ENCODE measurements at places on chromosomes 4 and X.

- peak; percentile 30 for DNase-seq
Measured at GRCh38 chr4:156294577-156294976, 340.9 kb upstream of the CTSO start.

- no peak for DNase-seq
Measured at GRCh38 chr4:78057135-78057599, at the start of gene FRAS1. FRAS1 (plus strand) TSS chr4:78057323; CDS start chr4:78058010, 687 bp downstream.

GRCh38 chrX:93422693-93423092 lies 250.7 kb downstream of the NAP1L3 start:
- DNase-seq, result peak; percentile 3

DNA sequence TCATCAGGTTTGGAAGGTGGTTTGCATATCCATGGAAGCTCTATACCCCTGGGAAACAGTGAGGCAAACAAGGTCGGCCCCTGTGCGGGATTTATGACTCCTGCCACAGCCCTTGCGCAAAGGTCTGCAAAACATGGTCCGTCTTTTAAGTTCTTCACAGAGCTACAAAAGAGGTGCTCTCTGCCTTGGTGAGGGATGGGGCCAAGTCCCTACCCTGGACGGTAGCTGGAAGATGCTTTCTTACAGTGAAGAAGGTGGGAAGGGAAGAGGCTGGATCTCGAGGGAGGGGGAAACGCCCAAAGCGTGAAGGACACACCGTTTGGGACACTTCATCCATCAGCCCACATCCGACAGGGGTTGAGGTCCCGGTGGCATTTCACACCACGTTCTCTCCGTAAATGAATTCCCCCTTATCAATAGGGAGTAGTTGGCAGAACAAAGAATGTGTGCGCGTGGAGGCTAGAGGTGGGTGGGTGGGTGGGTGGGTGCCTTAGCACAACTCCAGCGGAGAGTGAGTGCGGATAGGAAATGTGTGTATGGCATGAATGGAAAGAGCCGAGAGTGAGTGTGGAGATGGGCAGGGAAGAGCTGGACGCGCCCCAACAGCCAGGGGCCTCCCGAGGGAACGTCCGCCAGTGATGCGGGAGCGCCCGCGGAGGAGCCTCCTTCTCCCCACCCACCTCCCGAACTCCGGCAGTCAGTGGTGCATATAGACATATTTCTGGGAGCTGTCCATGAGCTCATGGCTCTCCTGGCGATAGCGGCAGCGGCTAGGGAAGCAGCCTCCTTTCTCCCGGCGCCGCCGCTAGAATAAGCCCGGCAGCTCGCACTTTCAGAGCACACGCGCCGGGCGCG lies 68.3 kb downstream of the LARP7 start:
- DNase-seq, result no peak

DNA sequence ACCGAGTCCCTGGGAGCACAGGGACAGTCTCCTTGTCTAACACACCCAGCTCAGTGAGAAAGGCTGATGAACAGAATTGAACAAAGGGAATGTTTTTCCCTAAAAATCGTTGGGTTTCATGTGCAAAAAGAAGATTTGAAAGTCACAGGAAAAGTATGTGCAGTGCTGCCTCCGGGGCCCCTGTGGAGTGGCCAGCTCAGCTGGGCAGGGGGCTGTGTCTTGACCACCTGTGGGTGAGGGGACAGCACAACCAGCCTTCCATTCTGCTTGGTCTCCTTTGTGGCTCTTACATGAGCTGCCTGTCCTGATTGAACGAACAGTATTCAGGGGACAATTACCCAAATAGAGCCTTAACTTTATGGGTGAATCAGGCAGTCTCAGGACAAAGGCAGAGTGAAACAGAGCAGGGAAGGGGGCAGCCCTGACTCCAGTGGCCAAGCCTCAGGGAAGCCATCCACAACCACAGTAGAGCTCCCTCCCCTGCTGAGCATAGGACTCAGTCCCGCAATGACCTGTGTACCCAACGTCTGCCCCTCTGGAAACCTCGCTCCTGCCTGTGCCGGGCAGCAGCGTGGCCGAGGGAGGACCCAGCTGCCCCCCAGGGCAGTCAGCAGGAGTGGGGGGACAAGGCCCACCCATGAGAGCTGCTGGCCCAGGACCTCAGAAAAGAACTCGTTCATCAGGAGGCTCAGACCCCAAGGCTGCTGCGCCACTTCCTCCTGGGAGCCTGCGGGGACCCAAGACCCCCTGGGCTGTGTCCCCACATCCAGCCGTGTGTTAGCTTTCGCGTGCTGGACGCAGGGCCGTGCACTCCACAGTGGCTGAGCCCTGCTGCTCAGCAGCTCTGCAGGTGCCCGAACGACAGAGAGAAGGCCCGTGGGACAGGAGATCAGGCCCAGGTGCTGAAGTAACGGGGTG lies 59.6 kb upstream of the MXD4 start:
- no peak for DNase-seq

DNA sequence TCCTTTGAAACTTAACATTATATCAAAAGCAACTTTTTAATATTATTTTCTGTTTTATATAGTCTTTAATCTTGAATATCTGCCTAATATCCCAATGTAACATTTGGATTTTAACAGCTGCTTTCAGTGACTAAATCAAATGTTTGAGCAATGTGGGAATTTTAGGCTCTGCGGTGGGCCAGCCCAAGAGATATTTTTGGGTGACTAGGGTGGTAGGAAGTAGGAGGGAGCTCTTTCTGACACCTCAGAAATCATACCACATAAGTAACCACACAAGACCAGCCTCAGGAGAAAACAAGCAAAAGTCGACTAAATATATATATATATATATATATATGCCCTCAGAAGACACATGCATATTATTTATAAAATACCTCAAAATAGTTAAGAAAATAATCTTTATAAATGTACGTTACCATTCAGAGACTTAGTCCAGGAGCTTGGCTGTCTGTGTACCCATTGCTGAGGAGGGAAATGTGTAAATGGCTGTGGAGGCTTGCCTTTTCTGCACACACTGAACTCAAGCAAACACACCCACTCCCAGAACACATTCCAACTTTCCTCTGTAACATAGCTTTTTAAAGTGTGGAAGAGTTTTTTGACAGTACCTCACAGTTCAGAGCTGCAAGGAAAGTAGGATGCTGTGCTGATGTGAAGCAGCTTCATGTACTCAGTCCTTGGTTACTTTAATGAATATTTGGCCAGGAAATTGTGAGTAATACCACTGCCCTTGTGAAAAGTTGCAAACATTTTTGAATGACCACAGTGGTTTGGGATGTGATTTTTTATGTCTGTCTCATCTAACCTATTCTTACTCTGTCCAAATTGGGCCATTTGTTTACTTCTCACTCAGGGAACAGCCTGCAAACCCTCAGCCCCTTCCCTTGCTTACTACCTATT lies at the start of gene RTL3:
RTL3 (minus strand) TSS at position 484 of the 900 bp plus-strand sequence. CDS start 908 bp downstream, outside the sequence.
- no peak for DNase-seq

- DNase-seq, result no peak
Measured at GRCh38 chr4:125388613-125389012, 73.9 kb downstream of the FAT4 start.

DNA sequence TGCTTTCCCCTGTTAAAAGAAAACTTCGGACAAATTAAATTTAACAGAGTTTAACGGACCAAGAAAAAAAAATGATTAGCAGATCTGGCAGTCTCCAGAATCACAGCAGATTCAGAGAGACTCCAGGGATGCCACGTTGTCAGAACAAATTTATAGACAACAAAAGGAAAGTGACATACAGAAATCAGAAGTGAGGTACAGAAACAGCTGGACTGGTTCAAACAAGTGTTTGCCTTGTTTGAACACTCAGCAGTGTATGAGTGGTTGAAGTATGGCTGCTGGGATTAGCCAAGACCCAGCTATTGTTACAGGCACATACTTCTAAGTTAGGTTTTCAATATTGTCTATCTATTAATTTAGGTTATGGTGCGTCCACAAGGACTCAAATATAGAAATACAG lies 19.1 kb downstream of the PIR start:
- DNase-seq, result no peak

DNA sequence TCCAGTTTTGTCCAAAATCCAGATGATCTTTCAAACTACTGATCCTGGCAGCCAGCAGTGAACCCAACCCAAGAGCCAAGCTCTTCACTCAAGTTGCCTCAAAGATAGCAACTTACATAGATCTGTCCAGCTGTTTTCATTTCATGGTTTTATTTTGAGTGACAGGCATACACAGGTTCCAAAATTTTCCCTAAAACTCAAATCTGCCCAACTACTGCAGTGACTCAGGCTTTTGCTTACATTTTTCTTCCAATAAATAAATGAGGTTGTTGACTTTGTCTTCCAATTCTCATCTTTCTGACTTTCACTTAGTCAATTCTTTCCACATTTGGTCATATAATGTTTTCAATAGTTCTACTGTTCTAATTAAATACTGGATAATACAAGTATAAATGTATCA lies 158.8 kb downstream of the TECRL start:
- DNase-seq, result no peak

DNA sequence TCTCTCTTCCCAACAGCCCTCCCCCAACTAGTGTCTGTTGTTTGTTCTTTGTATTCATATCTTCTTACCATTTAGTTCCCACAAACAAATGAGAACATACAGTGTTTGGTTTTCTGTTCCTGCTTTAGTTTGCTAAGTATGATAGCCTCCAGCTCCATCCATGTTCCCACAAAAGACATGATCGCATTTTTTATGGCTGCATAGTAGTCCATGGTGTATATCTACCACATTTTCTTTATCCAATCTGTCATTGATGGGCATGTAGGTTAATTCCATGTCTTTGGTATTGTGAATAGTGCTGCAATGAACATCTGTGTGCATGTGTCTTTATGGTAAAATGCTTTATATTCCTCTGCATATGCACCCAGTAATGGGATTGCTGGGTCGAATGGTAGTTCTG lies 283.9 kb upstream of the FGF13 start:
- DNase-seq, result no peak

- DNase-seq, result no peak
Measured at GRCh38 chr4:52059372-52059771, 8.3 kb downstream of the SPATA18 start.

GRCh38 chrX:50704360-50704759 lies 109.6 kb downstream of the SHROOM4 start:
- DNase-seq, result no peak

GRCh38 chr4:89514811-89515210 lies 207.2 kb upstream of the GPRIN3 start:
- no peak for DNase-seq

DNA sequence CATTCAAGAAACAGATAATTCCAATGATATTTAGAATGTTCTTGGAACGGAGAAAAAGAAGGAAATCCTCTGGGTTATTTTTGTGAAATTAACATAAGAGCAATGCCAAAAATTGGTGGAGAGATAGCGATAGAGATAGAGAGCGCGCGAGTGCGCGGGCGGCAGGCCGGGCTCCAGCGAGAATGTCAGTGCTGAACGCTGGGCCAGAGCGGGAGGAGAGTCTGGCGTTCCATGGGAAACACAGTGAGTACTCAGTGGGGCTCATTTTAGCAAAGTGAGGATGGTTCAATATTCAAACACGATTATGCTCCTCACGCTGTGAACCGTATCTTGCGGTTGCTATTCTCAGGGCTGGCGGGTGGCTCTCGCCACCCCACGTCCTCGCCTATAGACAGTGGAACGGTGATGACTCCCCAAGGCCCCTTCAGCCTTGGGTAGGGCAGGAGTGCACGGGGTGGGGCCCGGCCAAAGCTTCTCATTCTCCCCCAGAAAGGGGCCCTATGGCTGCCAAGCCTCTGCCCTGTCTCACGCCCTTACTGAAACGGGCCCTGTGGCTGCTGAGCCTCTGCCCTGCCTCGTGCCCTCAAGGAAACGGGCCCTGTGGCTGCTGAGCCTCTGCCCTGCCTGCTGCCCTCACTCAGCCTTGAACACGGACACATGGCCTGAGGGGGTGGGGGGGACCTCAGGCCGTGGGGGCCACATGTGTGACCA lies 16.9 kb downstream of the CPLX1 start:
- DNase-seq, result no peak

DNA sequence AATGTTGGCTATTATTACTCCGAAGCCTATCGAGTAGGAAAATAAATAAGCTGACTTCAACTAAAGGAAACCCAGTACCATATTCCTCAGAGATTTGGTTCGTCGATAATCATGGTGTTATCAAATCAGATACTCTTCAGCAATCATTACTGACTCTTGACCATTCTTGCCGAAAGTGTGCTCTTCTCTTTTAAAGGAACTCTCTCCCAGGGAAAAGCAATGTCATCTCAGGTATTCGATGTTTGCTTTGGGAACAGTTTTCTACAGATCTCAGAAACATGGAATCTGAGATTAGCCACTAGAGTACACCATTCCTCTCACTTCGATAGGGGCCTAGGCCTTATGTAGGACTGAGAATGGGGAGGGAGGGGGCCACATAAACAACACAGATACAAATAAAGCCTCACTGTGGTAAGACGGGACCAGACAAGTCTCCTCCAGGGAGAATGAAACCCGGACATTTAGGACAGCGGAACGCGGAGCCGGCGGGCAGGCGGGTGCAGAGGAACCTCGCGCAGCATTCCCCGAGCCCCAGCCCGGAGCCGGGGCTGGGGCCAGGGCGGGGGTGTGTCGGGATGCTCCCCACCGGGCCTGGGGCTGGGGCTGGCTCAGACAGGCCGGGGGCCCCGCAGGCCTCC lies 581 bp downstream of the DNAJB14 start:
- DNase-seq, result no peak

- DNase-seq, result no peak
Measured at GRCh38 chrX:53768451-53768850, 81.9 kb upstream of the HUWE1 start.

DNA sequence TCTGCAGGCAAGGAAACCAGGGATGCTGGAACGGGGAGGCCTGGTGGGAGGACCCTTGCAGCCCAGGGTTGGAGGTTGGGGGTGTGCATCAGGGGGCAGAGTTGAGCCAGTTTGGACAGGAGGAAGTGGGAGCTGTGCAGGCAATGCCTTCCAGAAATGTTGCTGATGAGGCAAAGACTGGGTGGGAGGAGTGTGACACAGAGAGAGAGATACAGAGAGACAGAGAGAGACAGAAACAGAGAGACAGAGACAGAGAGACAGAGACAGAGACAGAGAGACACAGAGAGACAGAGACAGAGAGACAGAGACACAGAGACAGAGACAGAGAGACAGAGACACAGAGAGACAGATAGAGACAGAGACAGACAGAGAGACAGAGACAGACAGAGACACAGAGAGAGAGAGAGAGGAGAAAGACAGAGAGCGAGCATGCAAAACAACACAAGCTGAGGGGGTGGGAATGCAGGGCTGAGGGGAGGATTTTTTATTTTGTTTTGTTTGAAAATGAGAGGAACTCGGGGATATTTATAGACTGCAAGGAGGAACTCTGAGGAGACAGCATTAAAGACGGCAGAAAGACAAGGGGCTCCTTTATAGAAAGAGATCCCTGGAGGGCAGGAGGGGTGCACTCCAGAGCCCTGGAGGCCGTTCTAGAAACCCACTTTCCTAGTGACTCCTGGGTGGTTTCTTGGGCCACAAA lies 1.9 kb upstream of the HAUS3 start:
- DNase-seq, result no peak

DNA sequence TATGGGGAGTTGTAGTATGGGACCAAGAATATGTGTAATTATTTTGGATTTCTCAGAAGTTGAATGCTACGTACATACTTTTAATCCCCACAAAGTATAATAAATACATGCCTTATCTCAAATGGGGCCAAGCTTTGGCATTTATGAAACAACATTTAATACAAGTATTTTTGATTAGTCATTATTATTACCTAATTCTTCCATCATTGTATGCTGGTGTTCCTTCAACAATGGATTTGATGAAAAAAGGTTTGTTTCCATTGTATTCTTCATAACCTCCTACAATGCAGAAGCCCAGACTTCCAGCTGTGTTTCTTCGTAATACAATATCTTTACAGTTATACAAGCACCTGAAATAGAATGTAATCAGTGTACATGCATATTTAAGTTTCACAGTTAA lies 83.8 kb downstream of the FIP1L1 start:
- no peak for DNase-seq

- DNase-seq, result no peak
Measured at GRCh38 chr4:31617667-31618066, 897.5 kb downstream of the PCDH7 start.

GRCh38 chr4:80138551-80139538 lies 58.5 kb upstream of the PRDM8 start:
- no peak for DNase-seq
